Thyroid gland (tissue), 4 donors: ENCODE measurements at places on chromosomes 3 and 15.

DNA sequence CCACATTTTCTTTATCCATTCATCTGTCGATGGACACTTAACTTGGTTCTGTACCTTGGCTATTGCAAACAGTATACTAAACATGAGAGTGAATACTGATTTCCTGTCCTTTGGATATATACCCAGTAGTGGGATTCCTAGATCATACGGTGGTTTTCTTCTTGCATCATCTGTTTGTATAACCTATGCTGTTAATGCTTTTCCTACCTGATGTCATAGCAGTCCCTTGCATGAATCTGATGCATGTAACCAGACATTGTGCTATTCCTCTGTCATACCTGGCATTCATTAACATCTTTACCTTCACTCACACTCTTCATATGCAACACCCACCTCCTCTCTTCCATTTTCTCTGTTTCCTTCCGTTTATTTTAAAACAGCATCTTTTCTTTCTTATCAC is 185.2 kb downstream of the KLHL25 start:
- no peak for DNase-seq

GRCh38 chr3:161989012-161989411 is 492.4 kb downstream of the OTOL1 start:
- DNase-seq = no peak

DNA sequence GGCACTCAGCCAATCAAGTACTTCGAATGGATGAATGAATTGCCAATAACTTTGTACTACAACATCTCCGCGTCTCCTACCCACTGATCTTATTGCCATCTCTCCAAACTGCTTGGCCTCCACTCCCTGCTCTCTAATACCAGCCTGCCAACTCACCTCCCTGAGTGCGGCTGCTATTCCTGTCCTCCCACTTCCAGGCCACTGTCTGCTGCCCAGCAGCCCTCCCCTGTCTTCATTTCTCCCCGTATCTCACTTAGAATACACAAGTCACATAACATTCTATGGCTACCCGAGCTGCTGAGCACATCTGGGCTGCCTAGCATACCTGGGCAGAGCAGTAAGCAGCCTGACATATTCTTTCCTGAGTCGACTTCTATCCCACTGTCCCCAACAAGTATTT is 149.9 kb upstream of the LRTM1 start:
- no peak for DNase-seq

- DNase-seq = no peak
These were observed 385.9 kb downstream of the MFSD1 start for GRCh38 chr3:159187706-159188105.

DNA sequence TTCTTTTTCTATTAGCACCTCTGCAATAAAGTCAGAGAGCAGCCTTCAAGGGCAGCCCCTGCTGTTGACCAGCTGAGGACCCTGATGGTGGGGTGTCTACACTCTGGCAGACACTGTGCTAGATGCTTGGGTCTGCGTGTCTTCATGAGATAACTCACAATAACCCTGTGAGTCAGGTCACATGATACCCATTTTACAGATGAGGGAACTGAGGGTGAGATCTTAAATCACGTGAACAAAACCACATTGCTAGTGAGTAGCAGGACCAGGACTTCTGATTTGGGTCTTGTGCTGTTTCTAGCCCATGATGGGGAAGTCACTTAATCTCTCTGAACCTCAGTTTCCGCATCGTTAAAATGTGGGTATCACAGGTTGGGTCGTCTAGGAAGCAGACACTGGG is 118.5 kb upstream of the LIPC start:
- no peak for DNase-seq
